ENCODE measurements at places on chromosomes 3 and 15.
A peak's percentile ranks its signal among the peaks of the same experiment; 100 is the strongest.

- no peak for DNase-seq
These were observed 453.4 kb upstream of the ROBO2 start for GRCh38 chr3:76586471-76586870.

GRCh38 chr15:89749054-89749453 lies 2.0 kb downstream of the MESP1 start:
- DNase-seq, result no peak

DNA sequence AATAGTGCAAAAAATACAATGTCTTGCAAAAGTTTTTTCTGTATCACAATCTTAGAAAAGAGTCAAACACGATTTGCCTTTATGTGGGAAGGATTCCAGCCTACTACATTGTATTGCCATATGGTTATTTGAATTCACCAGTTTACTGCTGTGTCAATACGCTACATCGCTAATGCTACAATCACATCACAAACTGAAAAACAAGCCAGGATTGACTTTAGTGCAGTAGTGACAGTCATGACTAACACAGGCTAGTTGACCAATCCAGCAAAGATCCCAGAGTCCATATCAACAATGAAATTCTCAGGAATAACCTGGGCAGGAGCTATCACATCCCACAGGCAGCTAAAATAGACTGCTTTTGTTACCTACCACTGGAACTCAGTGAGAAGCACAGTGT lies 67.0 kb downstream of the IL12A start:
- DNase-seq, result no peak

DNA sequence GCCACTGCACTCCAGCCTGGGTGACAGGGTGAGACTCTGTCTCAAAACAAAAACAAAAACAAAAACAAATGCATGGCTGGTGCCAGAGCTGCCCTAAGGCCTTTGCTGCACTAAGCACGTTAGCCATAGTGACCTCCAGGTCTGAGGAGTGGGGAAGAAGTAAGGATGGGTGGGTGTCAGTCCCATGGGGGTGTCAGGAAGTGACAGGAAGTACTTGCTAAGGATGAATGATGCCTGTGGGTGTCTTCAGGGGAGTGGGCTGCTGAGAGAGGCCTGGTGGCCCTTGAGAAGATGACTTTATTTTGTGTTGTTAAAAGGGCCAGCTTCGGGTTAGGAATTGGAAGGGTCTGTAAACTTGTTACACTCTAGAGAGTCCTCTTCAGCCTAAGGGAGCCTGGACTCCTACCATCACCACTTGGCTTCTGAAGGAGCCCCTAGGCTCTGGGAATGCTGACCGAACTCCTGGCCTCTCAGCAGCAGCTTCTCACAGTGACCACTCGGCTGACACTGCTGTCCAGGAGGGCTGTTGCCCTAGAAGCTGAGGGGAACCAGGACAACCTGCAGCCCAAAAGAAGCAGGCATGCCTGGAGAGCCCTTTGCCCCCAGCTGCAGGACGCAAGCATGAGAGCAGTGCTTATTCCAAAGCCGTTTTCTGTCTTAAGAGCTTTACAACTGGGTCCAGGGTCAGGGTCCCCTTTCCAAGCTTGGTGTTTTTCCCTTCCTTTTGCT lies 116.4 kb downstream of the MYLK start:
- no peak for DNase-seq

DNA sequence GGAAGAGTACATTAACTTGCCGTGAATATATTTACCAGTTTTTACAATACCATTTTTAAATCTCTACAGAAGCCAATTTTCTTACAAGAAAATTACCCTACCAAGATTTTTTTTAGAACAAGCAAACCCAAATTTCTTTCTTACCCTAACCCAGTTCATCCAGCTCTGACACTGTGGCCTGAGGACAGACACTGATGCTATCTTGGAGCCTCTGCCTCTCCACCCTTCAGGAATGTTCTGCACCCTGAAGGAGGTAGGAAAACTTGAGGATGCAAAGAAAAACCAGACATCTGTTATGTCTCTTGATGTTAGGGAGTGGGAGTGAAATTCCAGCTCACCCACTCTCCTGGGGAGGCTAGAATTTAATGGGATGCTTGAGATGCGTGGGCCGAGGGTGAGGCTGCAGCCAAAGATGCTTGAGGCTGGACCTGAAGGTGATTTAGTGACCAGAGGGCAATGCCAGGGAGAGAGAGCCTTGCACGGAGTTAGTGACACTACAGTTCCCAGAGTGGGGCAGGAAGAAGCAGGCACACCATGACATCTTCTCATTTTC lies 69.9 kb downstream of the LIPC start:
- no peak for DNase-seq

DNA sequence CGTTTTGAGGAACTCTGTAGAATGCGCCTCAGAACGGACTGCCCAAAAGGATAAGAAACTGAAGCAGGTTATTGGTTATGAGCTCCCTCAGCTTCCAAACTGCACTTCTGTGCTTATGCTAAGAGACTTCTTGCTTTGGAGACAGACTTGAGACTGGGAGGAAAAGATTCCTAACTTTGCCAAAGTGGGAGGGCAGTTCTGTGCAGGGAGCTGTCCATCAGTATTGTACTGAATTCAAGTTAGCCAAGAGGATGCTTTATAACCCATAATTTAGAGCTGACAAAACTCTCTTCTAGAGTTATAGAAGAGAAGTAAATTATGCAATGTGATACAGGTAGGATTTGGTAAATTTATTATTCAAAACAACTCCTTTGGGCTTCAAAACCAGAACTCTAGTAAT lies 519.8 kb upstream of the GBE1 start:
- DNase-seq, result no peak

DNA sequence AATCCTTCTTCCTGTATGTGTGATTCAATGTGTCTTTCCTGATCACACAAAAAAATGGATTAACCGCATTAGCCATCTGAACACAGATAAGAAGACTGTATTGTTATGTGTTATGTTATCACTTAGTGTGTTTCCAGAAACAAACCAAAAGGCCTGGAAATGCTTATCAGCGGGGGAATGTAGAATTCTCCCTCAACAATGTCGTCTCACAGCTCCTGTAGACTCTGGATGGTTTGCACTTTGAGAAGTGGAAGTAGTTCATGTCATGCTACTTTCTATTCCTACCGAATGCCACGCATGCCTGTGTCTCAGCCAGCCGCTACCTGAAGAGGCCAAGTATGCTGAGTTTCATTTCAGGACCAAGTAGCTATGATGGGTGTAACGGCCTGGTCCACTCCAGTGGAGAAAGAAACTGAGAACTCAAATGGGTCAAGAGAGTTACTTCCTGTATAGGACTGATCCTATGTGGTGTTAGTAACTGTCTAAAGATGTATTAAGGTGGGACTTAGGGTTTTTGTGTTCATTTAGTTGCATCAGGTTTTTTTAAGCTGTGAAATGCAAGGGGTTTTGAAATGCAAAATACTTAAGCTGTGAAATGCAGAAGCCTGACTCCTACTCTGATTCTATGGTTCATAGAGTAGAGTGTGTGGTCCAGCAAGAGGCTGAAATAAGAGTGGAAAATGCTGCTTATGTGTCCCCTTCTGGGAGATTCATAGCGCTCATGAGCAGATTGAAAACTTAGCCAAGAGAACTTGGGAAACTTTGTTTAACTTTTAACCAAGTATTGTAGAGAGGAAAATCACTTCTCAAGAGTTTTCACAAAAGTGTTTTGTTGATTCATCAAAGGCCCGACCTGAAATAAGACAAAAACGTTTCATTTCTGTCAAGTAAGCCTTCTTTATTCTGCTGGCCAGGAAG lies 118.5 kb upstream of the LMOD3 start:
- no peak for DNase-seq

GRCh38 chr15:91885714-91886270 lies 32.3 kb downstream of the SLCO3A1 start:
- DNase-seq, result no peak

DNA sequence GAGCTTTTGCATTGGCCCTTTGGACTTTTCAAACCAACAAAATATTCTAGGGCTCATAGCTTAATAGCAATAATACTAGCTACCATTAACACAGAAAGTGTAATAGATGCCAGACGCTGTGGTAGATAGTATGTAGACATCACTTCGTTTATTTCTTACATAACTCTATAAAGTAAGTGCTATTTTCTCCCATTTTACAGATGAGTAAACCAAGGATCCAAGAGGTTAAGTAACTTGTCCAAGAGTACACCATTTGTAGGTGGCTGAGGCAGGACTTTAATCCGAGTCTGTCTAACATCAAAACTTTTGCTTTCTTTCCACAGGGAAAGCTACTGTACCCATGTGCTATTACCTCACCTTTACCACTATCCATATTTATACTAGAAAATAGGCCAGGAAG lies 12.0 kb downstream of the EID1 start:
- no peak for DNase-seq

GRCh38 chr15:91864664-91865063 lies 11.2 kb downstream of the SLCO3A1 start:
- no peak for DNase-seq

DNA sequence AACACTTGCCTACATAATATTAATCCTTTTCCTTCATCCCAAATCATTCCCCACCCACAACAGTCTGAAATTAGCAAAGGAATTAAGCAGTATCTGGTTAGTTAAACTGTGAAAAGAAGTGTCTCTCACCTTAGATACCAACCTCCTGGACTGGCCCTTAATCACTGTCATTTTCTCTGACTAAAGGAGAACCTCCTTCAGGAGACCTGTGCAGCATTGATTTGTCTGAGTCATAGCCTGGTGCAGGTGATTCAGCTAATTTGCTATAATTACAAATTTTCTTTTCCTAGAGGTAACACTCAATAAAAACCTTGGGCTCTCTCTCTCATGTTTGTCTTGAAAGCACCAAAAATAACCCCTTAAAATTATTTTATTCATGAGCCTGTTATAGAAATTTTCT lies 279.8 kb upstream of the SEMA6D start:
- DNase-seq, result no peak

DNA sequence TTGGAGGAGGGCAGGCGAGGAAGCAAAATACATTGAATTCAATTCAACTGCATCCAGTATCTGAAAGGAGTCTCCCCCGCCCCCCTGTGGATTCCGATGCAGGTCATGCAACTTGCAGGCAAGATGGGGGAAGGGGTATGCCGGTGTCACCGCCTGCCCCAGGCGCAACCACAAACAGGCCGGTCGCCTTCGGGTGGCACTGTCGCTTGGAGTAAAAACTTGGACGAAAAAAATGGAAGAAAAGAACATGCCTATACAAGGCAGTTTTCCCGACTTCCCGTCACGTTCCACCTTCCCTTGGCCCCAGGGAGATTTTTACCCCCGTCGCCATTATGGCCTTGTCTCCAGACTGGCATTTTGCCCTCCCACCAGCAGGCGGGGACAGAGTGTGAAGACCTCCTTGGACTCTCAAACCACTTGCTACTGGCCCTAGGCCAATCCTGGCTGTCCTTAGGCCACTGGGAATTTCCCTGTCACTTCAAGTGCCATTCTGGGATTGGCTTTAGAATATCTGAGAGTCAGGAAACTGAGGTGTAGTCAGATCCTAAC lies 1.6 kb upstream of the NTRK3 start:
- peak; percentile 32 for DNase-seq

- no peak for DNase-seq
These were observed 163.8 kb upstream of the CMC1 start for GRCh38 chr3:28077572-28077971.

- DNase-seq, result no peak
These were observed 280.2 kb downstream of the LSAMP start for GRCh38 chr3:116165135-116165534.

DNA sequence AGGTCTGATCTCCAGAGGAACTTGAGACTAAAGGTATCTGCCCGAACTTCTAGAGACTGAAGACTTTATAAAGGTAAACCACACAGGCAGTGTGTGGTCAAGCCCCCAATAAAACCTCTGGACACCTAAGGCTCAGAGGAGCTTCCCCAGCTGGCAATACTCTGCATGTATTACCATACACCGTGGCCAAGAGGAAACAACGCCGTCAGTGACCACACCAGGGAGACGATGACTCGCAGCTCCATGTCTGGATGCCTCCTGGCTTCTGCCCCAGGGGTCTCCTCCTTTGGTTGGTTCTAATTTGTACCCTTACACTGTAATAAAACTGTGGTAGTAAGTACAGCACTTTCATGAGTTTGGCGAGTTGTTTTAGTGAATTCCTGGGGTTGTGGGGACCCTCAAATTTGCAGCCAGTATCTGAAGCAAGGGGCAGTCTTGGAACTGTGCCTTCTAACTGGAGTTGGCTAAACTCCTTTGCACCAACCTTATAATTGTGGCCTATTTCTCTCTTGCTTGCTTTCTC lies 32.1 kb upstream of the BCL2L10 start:
- no peak for DNase-seq

DNA sequence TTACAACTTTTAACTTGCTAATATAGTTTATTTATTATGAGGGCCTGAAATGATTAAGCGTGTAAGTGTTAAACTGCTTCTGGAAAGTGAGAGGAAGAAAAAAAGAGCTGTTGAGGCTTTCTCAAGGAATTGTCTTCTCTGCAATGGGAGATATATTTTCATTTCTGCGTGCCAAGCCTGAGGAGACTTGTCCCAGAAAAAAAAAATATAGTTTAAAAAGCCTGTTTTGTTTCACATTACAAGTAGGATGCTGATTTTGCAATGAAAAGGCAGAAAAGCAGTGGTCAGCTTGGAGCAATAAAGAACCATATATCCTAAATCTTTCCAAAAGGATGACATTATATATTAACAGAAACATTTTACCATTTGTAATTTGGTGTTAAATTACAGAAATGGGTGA lies 115.5 kb downstream of the GMNC start:
- no peak for DNase-seq

DNA sequence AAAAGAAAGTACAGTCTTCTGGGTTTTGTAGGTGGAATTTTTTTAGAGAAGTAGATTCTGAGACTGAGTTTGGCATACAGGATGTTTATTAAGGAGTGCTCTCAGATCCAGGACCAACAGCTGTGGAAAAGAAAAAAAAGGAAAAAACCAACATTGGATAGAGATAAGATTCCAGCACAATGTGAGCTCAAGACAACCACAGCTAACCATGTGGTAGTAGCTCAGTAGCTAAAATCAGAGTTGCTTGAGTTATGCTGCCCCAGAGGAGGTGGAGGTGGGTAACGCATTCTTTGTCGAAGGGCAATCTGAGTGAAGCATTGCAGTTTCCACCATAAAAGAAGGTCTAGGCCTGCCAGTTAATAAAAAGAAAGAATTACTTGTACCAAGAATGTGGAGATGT lies 904.3 kb downstream of the NSUN3 start:
- no peak for DNase-seq

DNA sequence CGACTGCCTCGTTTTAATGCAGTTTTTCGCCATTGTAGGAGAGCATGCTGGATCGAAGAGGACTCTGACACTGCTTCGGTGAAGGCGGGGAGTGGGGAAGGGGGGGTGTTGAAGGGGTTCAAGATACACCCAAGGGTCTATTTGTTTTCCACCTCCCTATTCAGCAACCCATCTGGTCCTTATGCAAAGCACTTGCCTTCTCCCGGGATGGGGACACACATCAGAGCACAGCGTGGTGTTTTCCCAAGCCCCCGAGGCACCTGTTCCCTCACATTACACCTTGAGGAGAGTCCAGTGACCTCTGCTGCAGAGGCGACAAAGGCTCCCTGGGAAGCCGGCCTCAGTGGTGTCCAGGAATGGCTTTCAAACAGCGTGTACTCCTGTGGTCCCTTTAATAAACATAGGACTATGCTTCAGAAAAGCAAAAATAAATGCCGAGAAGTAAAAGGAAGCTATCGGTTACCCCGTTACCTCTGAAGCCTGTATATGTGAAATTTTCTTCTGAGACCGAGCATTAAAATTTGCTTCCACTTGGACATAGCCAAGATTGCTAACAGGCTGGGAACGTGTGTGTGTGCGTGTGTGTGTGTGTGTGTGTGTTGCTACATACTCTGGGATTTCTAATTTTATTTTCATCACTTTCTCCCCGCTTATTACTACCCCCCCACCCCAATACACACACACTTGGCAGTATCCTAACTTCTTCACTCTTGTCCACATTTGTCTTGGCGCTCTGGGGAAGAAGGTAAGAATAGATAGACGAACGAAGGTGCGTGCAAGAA lies 53.2 kb downstream of the CCDC54 start:
- DNase-seq, result no peak
